Hematopoietic multipotent progenitor cell treated with erythropoietin and hydrocortisone succinate and interleukin-3 and kit ligand, for 6 days (in vitro differentiated cells): ENCODE measurements at places on chromosomes 5 and 9.

DNA sequence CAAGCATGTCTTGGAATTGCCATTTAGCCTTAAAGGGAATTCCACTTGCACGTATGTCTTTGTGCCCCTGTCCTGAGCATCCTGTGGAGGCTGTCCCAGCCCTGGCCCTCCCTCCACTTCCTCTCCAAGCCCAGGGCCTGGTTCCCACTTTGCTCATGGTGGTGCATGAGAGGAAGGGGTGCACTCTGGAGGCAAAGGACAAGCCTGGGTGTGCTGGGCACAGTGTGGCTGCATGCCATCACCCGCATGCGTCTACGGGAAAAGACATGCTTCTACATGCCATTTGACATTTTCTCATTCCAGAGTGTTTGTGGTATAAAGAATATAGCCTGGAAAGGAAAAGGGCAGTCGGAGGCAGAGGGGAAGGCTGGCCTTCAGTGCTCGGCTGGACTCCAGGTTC, 7.2 kb upstream of the IRX2 start:
- DNase-seq, result no peak

- no peak for DNase-seq
These were observed 45.5 kb upstream of the SLC2A8 start for GRCh38 chr9:127351182-127352166.

- DNase-seq, result no peak
These were observed 42.2 kb upstream of the PDE8B start for GRCh38 chr5:77168161-77168878.

- no peak for DNase-seq
These were observed 598.3 kb downstream of the CCDC171 start for GRCh38 chr9:16150938-16151650.

DNA sequence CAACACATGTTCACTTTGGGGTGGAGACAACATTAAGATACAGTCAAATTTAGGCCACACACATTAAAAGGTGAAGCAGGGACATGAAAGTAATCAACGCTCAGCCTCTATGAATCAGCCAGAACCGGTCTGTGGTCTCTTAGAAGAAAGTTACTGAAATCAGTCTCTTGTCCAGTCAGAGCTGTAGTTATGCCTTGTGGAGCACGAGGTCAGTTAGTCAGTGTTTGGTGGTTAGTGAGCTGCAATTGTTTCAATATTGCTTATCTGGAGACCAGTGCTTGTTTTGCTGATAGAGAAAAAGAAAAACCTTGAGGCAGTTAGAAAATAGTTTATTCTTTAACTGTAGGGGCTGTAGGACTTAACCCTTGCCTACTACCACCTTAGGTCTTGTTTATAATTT, 157.8 kb upstream of the RASEF start:
- no peak for DNase-seq

- DNase-seq, result no peak
These were observed 123.9 kb upstream of the FER start for GRCh38 chr5:108623826-108624225.

GRCh38 chr5:84614906-84615305, 230.2 kb upstream of the EDIL3 start:
- no peak for DNase-seq

DNA sequence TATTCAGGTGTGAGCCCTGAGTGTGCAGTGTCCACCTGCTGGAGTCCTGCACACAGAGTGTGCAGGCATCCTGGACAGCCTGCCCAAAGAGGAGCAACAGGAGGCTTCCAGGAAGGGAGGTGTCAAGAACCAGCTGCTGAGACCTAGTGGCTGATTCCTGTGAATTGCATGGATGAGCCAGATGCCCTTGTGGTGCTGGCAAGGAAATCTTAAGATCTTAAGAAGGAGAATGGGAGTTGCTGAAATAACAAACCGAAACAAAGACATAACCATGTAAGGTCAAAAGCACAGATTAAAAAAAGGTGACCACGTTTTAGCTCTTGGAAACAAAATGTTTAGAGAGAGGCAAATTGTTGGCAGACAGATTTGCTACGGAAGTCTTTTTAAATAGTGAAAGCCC, 29.3 kb upstream of the RPS23 start:
- no peak for DNase-seq

- DNase-seq, result no peak
These were observed 1080.5 kb upstream of the DMAC1 start for GRCh38 chr9:8880060-8880459.

DNA sequence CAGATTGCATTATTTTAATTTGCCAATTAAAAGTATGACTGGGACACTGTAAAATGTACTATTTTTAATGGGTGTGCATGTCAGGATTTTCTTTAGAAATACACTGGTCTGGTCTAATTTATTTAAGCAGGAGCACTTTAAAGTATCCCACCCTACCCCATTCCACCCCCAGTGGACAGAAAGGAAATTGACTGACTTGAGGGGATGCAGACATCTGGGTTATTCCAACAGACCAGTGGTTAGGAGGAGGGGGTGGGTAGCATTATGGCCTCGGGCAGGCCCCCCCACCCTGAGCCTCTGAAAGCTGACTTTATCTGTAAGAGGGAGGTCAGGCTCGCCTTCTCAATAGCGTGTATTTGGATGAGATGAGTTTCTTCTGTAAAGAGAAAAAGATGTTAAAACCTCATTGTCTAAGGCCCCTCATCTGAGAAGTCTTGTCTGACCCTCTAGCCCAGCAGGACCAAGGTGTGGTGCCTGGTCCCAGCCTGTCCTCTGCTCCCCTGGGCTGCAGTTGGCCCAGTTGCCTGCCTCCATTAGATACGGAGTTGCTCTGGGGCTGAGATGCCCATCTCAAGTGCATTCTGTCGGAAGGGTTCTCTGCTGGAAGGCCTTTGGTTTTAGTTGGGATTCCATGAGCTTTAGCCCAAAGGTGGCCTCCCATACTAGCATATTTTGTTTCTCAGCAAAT, 4.4 kb downstream of the HNRNPAB start:
- no peak for DNase-seq

DNA sequence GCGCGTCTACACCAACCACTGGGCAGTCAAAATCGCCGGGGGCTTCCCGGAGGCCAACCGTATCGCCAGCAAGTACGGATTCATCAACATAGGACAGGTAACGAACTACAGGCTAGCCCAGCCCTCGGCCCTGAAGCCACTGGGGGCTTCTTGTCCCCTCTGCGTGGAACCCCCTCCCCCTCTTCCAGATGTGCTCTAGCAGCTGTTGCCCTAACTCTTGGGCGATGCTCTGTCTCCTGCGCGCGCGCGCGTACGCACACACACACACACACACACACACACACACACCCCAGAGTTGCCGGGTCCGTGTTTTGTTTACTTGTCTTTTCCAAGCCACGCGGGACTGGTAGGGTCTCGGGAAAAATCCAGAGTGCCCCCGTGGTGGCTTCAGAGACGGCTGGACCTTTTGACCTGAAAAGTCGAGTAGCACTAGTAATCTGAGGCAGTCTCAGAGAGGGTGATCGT, 836 bp downstream of the PCSK5 start:
- DNase-seq, result peak; percentile 6

- no peak for DNase-seq
These were observed 257.8 kb downstream of the TRIM32 start for GRCh38 chr9:116944714-116945534.

- peak; percentile 52 for DNase-seq
These were observed 315.3 kb upstream of the MSX2 start for GRCh38 chr5:174409070-174409469.
